CD4-positive, alpha-beta T cell treated with Interleukin-4 for 4 hours (primary cell): ENCODE measurements at places on chromosomes 1 and 21.

GRCh38 chr1:226988334-226988666 lies 48.2 kb downstream of the COQ8A start:
- DNase-seq: no peak

DNA sequence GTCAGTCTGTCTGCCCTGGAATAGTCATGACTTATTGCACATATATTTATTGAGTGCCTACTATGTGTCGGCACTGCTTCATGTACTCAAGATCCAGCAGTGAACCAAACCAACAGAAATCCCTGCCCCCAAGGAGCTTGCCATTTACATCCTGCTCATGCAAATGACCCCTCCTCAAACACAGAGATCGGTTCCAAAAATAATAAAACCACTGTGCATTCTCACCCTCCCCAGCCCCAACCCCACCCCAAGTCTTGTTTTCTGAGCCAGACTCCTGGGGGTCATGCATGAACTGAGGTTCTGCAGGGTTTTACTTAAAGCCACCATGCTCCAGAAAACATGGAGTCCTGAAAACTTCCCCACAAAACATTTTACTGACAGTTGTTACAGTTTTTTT lies 61.9 kb downstream of the KIAA0040 start:
- DNase-seq: no peak

DNA sequence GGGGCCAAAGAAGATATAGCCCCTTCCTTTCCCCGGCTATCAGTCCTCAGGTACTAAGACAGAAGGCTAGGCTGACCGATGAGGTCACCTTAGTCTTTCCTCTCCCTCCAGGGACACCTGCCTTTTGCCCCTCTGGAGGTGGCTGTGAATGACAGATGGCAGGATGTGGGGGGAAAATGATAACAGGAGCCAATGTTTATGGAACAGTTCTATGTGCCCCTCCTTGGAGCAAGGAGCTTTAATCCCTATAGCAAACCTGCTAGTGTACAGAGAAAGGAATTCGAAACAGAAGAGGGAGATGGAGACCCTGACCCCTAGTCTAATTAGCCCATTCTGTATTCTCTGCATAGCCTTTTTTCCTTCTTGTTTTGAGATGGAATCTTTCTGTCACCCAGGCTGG lies 28.1 kb downstream of the SERINC2 start:
- no peak for DNase-seq

DNA sequence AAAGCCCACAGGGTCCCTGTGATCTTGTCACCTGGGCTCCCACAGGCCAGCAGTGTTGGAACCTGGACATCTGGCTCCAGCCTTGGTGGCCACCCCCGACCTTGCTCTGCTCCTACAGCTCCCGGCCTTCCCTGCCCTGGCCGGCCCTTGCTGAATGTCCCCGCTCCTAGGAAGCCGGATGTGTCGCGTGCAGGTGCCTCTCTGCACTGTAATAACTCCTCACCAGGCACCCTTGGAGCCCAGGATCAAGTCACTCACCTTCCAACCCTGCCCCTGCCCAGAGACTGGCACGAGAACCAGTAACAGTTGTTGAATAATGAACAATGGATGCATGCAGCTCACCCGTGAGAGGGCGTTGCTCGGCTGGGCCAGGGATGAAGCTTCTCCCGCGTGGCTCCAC lies 12.1 kb downstream of the PDE9A start:
- DNase-seq: no peak

GRCh38 chr1:25624156-25624555 lies 7.6 kb downstream of the MAN1C1 start:
- DNase-seq: no peak

- no peak for DNase-seq
These were observed 53.1 kb upstream of the FMO3 start for GRCh38 chr1:171037626-171038025.

- no peak for DNase-seq
These were observed 729 bp downstream of the APP start for GRCh38 chr21:26169611-26170470.

DNA sequence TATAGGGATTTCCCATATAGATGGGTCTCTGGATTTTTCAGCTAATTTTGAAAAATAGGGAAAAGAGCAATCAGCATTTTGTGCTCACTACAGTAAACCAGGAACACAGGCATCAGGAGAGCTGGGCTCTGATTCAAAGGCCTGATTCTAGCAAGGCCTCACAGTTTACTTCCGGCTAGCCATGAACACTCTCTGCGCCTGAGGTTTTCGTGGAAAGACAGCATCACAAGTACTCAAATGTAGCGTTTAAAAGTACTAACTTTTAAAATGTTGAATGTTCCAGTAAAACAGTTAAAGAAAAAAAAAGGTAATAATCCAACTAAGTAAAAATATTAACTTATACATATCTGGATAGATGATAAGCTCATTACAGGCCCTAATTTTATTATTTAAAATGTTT lies 120.6 kb downstream of the SLC45A1 start:
- no peak for DNase-seq

GRCh38 chr1:12186679-12186985 lies 19.8 kb downstream of the TNFRSF1B start:
- no peak for DNase-seq

- DNase-seq: no peak
These were observed 17.2 kb upstream of the GFI1 start for GRCh38 chr1:92503926-92504285.

DNA sequence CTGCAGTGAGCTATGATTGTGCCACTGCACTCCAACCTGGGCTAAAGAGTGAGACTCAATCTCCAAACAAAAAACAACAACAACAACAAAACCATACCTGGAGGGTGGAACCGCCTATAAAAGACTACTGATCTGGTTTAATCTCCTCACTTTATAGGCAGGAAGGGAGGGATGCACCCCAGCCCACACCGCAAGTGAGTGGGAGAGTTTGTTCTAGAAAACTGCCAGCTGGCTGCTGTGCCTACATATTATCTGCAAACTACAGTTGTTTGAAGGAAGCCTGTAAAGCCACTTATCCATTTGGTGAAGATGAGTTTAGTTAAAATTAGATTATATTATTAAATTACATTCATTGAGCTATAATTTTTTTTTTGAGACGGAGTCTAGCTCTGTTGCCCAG lies 9.1 kb upstream of the SRSF10 start:
- no peak for DNase-seq

GRCh38 chr1:25199819-25200620 lies 32.3 kb downstream of the SYF2 start:
- DNase-seq: no peak

- DNase-seq: no peak
These were observed 65.4 kb downstream of the MAST2 start for GRCh38 chr1:45868861-45869260.

- DNase-seq: no peak
These were observed 5.3 kb upstream of the CCDC24 start for GRCh38 chr1:43985984-43986595.

- DNase-seq: no peak
These were observed 6.7 kb upstream of the SNAPIN start for GRCh38 chr1:153651771-153652170.

- no peak for DNase-seq
These were observed 4.8 kb upstream of the CAMSAP2 start for GRCh38 chr1:200733907-200734306.

DNA sequence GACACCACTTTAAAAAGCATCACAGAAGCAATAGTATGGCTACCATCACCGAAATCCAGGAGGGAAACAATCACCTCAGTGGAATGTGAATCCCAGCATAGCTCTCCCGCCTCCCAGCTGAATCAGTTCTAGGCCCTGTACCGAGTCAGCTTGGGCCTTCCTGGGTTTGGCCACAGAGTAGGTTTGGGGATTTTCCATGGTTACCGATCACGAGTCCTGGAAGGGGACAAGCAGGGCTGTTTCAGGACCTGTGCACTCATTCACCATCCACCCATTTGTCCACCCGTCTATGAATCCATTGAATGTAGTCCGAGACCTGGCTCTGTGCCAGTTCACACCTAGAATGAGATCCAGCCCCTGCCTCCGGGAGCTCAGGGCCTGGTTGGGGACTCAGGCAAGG lies 94.2 kb downstream of the ARHGEF10L start:
- DNase-seq: no peak
